NCI-H510A (cell line): ENCODE measurements at places on chromosomes 4 and X.

DNA sequence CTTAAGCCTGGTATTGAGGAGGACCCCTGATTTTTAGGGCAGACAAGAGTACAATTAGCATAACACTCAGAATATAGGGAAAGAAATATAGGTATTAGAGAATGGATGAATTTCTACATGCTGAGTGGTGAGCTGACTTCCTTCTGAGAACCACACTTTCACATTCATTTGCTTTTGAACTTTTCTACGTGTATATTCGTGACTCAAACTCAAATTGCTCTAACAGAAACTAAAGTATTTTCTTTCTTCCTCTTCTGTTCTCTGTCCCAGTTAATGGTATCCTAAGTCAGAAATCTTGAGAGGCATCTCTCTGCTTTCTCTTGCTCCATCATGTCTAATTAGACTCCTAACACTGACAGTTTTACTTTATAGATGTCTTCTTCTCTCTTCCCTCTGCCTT lies 103.2 kb upstream of the CITED1 start:
- DNase-seq, result no peak

DNA sequence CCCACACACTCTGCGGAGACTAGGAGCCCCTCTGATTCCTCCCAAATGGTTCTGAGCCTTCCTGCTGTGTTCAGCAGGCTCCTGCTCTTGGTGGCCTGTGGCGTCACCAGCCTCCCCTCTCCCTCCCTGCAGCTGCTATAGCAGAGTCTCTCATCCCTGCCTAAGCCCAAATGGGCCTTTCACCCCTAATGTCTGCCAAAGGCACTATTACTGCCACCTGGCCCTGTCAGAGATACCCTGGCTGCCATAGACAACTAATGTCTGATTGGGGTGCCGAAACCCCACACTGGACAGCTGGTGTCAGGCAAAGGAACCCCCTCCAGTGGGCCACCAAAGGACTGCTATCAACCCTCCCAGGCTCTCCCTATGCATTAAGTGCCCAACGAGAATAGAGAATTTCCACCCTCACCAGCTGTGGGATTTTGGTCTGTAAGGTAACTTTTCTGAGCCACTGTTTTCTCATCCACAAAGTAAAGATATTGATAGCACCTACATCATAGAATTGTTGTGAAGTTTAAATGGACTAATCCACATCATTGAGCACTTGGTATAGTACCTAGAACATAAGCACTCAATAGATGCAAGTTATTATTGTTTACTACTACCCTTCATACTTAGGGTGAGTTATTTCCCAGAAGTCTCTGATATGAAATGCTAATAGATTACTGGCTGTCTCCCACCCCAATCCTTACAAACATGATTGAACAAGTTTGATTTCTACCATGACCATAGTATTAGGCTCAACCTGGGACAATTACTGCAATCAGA lies 421.3 kb downstream of the MID1IP1 start:
- DNase-seq, result no peak

- DNase-seq, result no peak
Observed at GRCh38 chrX:110123331-110123782, 120.4 kb downstream of the TMEM164 start.

- peak; percentile 6 for DNase-seq
Observed at GRCh38 chr4:39446842-39447573, 11.7 kb downstream of the RPL9 start.
